Dorsolateral prefrontal cortex (tissue), 122 donors: ENCODE measurements at places on chromosomes 1 and 21.

DNA sequence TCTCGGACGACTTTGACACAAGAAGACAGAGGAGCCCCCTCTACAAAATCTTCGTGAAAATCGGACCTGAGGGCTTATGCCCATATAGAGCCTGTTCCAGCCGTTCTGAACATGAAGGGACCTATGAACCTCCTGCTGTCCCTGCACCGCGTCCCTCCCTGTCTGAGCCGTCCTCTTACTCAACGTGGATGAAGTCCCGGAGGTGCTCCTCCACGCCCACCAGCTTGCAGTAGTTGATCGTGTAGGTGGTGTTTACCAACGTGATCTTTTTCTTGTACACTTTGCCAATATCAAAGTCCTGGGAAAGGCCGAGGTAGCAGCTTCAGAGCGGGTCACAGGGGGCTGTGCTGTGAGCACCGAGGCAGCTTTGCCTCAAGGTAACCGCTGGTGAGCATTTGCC, 40.0 kb downstream of the CFAP74 start:
- DNase-seq, result no peak

- no peak for DNase-seq
Observed at GRCh38 chr1:193657552-193657951, 471.1 kb upstream of the B3GALT2 start.

GRCh38 chr1:242556276-242556675, 31.8 kb upstream of the PLD5 start:
- DNase-seq, result no peak

DNA sequence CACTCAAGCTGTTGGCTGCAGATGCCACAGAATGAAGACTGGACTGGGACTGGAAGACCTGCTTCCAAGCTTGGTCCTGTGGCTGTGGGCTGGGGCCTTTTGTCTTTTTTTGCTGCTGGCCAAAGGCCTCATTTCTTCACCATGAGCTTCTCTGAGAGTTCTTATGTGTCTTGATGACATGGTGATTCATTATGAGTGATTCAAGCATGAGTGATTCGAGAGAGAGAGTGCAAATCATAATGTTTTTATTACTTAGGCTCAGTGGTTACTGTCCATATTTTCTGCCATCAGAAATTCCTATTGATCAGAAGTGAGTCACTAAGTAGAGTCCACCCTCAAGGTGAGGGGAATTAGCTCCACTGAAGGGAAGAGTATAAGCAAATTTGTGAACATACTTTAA, 94.0 kb downstream of the PCP4 start:
- no peak for DNase-seq

DNA sequence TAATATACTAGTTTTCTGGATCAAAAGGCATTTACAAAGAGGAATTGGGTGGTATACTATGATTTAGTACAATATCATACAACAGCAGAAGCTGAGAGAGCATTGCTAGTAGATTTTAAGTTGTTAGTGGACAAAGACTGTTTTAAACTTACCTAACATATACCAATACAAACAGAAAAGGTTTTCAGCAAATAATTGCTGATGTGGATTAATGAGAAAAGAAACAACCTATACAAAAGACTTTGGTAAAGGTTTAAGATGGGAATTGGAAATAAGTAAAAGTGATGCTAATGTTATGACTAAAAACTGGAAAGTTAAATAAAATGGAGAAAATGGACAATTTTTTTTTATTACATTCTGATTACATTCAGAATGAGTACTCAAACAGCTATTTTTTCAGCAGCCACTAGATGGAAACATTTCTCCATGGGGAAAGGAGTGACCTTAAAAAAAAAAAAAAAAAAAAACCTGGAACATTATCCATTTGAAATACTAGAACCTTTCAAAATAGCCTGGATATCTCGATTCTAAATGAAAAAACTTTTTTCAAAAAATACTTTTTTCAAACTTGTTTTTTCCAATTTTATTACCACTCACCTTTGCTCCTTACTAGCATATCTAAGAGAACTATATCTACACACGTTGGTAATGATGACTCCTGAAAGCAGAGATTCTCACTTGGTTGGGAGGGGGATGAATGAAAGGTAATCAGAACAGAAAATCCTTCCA, 55.4 kb downstream of the EPRS1 start:
- no peak for DNase-seq

DNA sequence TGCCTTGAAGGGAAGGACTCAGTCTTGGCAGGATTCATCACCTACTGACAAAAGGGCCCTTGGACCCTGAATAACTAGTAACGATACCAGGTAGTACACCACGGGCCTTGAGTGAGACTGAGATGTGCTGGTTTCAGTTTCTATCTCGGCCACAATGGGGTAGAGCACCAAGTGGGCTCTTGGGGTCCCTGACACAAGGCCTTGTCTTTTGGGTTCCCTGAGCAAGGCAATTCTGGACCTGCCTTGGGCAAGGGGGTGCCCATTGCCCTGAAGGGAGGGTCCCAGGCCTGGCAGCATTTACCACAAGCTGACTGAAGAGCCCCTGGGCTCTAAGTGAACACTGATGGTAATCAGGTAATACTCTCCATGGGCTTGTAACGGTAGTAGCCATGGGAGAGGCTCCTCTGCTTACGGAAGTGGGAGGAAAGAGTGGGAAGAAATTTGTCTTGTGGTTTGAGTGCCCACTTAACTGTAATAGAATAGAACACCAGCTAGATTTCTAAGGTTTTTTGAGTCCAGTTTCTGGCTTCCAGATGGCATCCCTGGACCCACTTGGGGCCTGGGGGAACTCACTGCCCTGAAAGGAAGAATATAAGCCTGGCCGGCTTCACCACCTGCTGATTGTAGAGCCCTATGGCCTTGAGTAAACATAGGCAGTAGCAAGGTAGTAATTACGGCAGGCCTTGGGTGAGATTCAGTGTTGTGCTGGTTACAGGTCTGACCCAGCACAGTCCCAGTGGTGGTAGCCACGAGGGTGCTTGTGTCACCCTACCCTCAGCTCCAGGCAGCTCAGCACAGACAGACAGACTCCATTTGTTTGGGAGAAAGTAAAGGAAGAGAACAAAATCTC, 58.5 kb downstream of the WDR4 start:
- DNase-seq, result no peak

GRCh38 chr1:50644447-50645105, 221.3 kb upstream of the DMRTA2 start:
- no peak for DNase-seq

DNA sequence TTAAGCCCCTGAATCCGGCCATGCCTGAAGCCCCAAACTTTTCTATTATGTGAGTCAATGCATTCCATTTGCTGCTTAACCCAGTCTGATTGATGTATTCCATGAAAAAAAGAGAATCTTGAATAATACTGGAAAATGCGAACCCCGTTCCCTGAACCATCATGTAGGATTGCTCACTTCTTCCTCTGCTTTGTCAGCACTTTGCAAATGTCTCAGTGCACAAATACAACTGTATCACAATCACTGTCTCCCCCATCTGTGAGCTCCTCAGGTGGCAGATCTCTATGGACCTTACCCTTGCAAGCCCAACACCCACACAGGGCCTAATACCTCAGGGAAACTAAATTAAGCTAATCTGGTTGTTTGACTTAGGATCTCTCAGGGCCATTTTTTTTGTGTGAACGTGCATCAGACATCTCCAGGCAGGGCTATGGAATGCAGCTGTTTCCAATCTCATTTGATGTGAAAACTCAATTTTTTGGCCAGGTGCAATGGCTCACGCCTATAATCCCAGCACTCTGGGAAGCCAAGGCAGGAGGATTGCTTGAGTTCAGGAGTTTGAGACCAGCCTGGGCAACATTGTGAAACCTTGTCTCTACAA, 2.1 kb upstream of the RCAN3 start:
- no peak for DNase-seq

DNA sequence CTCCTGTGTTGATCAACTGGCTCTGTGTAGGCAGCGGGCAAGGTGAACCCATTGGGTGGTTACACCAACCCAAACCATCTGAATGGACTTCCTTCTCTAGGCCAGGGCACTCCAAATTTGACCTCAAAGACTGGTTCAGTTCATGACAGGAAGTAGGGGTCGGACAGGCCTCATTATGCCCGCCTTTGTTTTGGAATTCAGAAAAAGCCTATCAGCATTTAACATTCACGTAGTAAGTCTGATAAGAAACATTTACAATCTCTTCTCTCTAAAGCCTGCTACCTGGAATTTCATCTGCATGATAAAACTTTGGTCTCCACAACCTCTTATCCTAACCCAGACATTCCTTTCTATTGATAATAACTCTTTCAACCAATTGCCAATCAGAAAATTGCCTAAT, 97.1 kb upstream of the ETV3 start:
- no peak for DNase-seq

DNA sequence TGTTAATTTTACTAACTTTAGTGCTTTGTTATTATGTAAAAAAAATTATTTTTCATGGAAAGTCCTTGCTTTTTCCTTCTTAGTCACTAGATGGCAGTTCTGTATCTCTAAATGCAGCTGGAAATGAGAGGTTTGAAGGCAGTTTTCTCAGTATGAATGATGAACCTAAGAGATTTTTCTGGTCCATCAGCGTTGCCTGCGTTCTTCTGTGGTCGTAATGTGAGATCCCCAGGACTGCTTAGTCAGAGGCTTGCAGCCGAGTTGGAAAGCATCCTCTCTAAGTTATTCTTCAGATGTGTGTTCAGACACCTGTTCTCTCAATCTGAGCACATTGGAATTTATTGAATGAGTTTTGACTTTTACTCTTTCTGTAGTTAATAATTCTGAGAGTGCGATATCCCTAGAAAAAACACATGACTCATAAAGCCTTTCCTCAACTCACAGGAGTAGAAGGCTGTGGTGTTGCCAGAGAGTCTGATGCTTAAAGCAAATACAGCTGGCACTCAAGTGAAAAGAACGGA, 99.3 kb downstream of the FMN2 start:
- DNase-seq, result no peak

DNA sequence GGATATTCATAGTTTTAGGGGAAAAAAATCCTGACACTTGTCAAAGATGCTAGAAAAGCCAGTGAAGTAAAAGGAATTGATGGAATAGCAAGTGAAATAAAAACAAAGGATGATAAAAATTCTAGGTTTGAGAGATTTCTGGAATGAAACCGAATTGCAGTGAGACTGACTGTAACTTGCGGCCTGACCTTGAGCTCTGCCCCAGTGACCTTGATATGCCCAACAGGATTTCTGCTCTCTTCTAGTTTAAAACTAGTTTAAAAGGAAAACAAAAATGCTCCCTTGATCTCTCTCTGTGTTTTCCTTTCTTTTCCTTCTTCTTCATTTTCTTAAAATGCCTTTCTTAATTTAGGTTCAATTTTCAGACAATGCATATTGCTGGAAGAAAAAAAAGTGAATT, 54.9 kb upstream of the IFI44L start:
- DNase-seq, result no peak

DNA sequence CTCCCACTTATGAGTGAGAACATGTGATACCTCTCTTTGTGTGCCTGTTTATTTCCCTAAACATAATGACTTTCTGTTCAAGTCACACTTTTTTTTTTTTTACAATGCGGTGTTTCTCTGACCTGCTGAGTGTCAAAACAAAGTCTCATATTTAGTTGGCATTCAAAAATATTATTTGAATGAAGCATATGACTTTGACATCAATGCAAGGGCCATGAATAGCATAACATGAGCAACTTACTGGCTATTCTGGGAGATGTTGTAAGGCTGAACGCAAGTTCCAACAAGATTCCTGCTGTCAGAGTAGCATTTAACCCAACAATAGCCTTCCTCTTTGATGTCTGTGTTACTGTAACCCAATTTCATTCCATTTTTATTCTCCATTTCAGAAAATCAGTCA, 2.0 kb upstream of the KRTAP19-1 start:
- DNase-seq, result no peak

DNA sequence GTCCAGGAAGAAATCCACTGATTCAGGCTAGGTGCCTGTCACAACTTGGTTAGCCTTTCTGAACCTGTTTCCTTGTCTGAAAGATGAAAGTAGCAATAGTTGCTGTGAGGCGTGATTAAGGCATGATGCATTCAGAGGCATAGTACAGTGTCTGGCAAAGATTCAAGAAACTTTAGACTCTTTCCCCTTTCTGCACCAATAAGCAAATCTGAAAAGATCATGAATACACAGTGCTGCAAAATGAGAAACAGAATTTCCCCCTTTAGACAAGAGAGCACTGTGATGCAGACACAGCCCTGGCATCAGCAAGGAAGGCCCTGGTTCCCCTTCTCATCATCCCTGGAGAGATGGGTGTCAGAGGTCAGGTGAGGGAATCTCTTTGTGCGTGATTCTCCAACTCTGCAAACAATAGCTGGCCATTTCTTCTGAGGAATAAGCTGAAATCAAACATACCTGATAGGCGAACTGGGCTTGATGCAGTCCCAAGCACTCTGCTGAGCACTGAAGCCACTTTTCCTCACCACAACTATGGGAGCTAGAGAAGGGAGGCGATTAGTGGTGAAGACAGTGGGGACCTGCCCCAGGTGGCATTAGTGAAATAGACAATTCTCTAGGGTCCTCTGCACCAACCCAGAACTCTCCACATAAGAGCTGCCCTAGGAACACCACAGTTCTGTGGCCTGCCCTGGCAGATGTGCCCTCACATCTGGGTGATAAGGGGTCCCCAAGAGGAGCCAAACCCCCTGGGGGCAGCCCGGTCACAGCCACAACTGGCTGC, 41.7 kb downstream of the ITPKB start:
- no peak for DNase-seq

GRCh38 chr1:150777544-150777943, 12.0 kb upstream of the CTSS start:
- no peak for DNase-seq

GRCh38 chr1:117633936-117634335, 28.1 kb downstream of the TENT5C start:
- no peak for DNase-seq

DNA sequence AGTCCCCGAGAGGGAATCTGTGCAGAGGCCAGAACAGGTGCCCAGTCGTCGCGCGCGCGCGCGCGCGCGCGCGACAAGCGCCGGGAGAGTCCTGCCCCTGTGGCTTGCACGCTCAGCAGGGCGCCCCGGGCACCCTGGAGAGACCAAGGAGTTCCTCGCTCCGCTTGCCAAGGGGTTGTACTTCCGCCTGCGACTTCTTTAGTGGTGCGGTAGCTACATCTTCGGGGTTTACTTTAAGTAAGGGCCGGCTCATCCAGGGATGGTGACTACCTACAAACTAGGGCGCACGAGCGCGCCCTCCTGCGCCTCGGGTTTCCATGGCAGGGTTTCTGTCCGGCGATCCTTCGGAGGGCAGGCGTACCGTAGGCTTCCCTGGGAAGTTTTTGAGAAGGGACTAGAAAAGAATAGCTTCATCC, 1.4 kb downstream of the LHX4 start:
- no peak for DNase-seq

- no peak for DNase-seq
Observed at GRCh38 chr1:13622446-13622845, 38.8 kb downstream of the PDPN start.
